ENCODE measurements at places on chromosomes 3 and 15. TPM values are rescaled to one million over a fixed set of nuclear protein-coding genes. Genes with fewer than 3 reads are reported as not detected.
A peak's percentile ranks its signal among the peaks of the same experiment; 100 is the strongest.

The SEC22A gene
- 18.5 TPM for total RNA-seq

The MUSTN1 gene
- total RNA-seq, result not detected

The GCNT3 gene
- not detected for total RNA-seq

The RTP1 gene
- not detected for total RNA-seq

The PLSCR5 gene
- not detected for total RNA-seq

The HDC gene
- total RNA-seq, result 2.1 TPM

The AHSG gene
- total RNA-seq, result 0.16 TPM

DNA sequence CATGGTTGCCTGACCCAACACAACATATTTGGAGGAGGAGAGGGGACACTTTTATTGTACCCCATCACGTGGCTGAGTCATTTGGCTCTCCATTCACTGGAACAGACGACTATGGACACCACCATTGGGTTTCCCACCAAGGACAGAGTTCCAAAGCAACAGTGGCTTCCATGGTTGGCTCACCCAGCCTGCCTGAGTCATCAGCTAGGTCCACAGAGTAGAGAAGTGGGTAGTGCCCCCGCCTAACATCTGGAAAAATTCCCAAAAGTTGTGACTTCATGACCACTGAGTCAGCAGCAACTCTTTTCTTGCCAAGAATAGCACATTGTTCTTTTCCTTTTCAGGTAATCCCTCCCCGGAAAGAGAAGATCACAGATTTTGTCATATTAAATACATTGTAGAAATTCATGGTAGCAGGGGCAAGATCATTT lies 3.0 kb upstream of the PPP1R2 start:
- DNase-seq, result no peak

GRCh38 chr15:25850154-25851111 lies 12.7 kb downstream of the ATP10A start:
- peak; percentile 58 for DNase-seq

- no peak for DNase-seq
Observed at GRCh38 chr3:59531066-59531745, 481.4 kb upstream of the CFAP20DC start.

GRCh38 chr3:15152184-15152583 lies 53.2 kb upstream of the RBSN start:
- DNase-seq, result no peak

- DNase-seq, result no peak
Observed at GRCh38 chr3:42192334-42193200, 73.4 kb downstream of the CCK start.

GRCh38 chr3:148400754-148401153 lies 296.9 kb upstream of the AGTR1 start:
- DNase-seq, result no peak

- DNase-seq, result no peak
Observed at GRCh38 chr15:38745126-38745525, 180.5 kb upstream of the RASGRP1 start.

DNA sequence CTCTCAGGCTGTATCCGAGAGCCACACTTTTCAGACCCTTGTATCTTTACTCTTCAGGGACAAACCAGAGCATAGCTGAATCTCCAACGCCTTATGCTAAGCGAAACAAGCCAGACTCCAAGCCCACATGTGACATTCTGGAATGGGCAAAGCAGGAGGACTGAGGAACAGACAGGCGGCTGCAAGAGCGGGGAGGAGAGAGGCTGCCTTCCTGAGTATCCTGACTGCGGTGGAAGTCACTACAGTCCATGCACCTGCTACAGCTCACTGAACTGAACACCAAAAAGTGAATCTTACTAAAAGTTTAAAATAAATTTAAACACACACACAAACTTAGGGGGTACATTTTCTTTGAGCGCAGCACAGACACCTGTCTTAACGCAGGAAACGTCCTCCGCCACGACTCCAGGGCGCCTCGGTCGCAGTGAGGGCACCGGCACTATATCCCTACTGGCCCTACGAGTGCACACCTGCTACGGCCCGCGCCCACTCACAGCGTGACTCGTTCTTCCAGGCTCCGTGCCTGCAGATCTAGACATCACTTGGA lies 1.4 kb downstream of the CYFIP1 start:
- DNase-seq, result no peak

GRCh38 chr3:43632269-43632733 lies 10.5 kb upstream of the ANO10 start:
- DNase-seq, result no peak

- DNase-seq, result no peak
Observed at GRCh38 chr3:140767566-140767965, 89.7 kb downstream of the TRIM42 start.

- no peak for DNase-seq
Observed at GRCh38 chr15:26877831-26878230, 11.0 kb downstream of the GABRA5 start.

DNA sequence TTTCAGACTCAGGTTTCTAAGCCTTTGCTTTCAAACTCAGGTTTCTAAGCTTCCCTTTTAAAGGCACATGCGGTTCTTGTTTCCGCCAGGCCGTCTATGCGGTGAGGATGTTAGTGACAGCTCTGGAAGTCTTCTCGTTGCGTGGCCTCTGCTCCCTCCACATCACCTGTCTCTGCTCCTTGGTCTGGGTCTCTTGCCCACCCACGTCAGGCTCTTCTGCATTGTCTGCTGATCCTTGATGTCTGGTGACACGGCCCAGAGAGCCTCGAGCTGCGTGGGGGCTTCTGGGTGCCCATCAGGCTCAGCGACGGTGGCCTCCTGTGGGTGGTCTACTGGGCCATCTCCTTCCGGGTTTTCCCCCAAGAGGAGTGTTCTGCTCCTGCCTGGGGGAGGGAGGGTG lies 30.5 kb downstream of the KLF13 start:
- no peak for DNase-seq

DNA sequence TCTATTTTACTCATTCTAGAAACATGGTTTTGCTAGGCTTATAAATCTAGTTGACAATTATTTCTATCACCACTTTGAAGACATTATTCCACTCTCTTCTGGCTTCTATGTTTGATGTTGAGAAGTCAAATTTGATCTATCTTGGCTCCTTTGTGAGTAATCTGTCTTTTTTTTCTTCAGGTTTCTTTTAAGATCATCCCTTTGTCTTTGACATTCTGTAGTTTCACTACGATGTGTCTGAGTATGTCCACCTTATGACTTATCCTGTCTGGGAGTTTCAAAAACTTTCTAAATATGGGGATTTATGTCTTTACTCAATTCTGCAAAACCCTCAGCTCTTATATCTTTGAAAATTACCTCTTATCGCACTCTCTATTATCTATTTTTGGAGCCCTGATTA lies 41.0 kb upstream of the TMEM158 start:
- no peak for DNase-seq

DNA sequence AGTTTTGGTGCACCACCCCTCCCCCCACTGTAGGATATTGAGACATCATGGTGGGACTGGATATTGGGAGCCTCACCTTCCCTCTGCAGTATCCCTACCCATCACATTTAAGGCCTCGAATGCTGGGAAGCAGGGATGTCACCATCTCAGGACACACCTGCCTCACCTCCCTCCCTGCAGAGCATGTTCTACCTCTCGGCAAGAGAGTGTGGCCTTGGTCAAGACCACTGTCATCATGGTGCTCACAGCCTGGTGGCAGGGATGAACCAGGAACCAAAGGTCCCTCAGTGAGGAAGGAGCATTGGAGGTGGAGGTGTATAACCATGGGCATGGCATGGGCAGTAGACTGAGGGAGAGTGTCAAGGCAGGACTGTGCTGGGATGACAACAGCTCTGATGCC lies 104.8 kb downstream of the CORO2B start:
- DNase-seq, result no peak

- DNase-seq, result no peak
Observed at GRCh38 chr3:71125738-71126137, 457.8 kb downstream of the FOXP1 start.

DNA sequence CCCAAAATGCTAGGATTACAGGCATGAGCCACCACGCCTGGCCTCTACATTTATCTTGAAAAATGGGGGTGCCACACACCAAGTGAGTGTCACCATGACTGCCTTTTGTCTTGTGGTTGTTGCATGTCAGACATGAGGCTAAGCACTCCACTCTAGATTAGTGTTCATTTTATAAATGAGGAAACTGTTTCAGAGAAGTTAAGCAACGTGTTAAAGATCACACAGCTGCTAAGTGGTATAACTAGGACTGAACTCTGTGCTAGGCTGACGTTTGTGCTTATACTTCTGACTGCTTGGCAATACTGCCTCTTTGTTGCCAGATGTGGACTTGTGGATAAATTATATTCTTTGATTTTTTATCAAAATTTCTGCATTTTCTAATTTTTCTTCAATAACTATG lies 50.8 kb upstream of the SMAD6 start:
- DNase-seq, result no peak

- DNase-seq, result no peak
Observed at GRCh38 chr3:49124991-49125670, 4.5 kb upstream of the USP19 start.

- DNase-seq, result no peak
Observed at GRCh38 chr3:157408499-157409149, 28.0 kb upstream of the PTX3 start.

DNA sequence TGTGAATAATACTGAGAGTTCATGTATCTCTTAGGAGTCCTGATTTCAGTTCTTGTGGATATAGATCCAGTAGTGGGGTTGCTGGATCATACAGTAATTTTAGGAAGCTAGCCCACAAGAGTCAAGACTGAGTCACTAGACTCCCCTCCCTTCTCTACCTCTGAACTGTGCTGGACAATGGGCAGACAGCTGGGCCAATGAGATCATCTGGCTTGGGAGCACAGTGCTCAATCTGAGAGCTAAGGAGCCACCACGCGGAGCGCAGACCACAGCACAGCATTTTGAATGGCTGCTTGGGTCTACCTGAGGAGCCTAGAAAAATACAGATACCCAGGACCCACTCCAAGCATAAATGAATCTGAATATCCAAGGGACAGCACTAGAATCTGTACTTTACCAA lies 32.5 kb downstream of the WNT5A start:
- DNase-seq, result no peak

GRCh38 chr3:124763644-124764358 lies 33.5 kb downstream of the UMPS start:
- DNase-seq, result no peak

- DNase-seq, result no peak
Observed at GRCh38 chr3:38397320-38397719, 50.7 kb downstream of the XYLB start.

- DNase-seq, result no peak
Observed at GRCh38 chr15:62966294-62967078, 76.1 kb upstream of the TPM1 start.

Measured in activated T-helper 1 cell treated with anti-CD3 and anti-CD28 coated beads, Interleukin-12 subunit alpha, Interleukin-12 subunit beta, Interleukin-2, Interleukin-4 antibody, amounts not matched to agents 30 ng/mL and 10 ng/mL and 1 ng/mL, durations not matched to agents 14 hours and 24 hours and 36 hours (primary cell).